ENCODE measurements at places on chromosomes 12 and 14.

- no peak for DNase-seq
Measured at GRCh38 chr12:86837246-86837645, 581.1 kb upstream of the MGAT4C start.

DNA sequence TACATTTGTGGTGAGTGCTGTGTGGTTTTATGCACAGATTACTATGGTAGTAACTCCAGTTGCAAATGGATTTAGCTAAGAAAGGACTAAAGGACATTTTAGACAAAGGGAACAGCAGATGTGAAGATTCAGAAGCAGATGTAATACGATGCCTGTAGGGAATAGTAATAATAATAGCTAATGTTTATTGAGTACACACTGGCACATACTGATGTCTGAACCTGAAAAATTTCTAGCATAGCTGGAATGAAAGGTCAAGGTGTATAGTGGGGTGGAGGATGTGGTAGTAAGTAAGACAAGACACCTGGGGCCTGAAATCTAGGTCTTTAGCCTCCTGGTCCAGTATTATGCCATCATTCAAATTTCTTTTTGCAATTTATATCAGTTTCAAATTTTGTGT is 54.3 kb upstream of the LRTM2 start:
- DNase-seq: no peak

DNA sequence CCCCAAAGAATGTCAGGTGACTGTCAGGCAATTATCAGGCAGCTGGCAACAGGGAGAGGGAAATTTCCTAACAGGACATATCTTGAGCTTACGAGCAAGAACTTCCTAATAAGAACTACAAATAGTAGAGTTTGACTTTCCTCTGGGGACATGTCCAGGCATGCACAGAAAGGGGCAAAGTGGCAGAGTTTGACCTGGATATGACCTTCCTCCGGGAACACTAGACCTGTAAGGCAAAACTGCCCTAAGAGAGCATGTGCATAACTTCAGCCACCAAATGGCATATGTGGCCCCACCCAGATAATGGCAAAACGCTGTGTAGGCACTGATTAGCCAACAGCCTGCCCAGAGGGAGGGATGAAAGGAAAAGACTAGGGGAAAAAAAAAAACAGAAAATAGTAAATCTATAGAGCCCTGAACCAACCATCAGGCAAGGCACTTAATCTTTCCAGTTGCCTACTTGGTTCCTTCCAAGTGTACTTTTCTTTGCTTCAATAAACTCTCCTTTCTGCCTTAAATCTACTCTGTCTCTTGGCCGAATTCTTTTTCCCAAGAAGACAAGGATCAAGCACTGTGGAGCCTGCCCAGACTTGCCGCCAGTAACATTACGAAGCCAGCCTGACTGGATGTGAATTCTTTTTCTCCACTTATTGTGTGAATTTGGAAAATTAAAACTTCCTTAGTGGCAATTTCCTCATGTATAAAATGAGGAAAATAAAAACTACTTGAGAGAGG is 164.1 kb downstream of the SPTSSA start:
- DNase-seq: no peak

- no peak for DNase-seq
Measured at GRCh38 chr12:39572551-39572950, 47.1 kb downstream of the ABCD2 start.

DNA sequence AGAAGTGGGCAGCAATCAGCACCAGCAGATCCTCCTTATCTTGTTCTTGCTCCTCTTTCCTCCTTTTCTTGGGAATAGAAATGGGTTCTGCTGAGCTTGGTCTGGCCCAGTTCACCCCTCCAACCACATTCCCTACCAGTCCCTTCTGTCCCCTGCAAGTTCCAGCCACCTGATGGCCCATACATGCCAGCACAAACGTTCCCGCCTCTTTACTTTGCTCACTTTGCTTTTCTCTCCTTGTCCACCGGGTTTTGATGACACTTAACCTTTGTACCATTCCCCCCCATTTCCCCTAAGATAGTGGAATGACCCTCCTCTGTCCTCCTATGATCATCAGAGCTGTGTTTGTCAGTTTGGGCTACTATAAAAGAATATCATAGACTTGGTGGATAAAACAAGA is 23.4 kb upstream of the EML1 start:
- no peak for DNase-seq

DNA sequence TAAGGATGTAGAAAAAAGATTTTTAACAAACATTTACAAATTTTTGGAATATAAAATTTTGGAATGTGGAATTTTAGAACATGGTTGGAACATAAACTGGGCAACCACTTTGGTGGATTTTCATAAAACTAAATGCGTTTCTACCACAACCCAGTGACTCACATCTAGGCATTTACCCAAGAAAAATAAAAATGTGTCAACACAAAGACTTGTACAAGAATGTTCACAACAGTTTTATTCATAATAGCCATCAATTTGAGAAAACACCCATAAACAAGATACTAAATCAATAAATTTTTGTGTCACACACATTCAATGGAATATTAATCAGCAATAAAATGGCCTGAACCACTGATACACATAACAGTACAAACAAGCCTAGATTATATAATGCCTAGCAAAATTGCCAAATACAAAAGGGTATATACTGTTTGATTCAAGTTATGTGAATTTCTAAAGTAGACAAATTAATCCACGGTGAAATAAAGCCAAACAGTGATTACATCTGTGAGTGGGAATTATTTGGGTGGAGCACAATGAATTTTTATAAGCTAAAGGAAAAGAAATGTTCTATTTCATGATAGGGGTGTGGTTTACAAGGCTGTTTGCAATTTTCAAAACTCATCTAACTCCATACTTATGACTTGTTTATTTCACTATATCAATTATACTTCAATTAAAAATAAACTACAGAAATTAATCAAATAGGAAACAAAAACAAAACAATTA is 415.2 kb upstream of the OR4E1 start:
- no peak for DNase-seq

DNA sequence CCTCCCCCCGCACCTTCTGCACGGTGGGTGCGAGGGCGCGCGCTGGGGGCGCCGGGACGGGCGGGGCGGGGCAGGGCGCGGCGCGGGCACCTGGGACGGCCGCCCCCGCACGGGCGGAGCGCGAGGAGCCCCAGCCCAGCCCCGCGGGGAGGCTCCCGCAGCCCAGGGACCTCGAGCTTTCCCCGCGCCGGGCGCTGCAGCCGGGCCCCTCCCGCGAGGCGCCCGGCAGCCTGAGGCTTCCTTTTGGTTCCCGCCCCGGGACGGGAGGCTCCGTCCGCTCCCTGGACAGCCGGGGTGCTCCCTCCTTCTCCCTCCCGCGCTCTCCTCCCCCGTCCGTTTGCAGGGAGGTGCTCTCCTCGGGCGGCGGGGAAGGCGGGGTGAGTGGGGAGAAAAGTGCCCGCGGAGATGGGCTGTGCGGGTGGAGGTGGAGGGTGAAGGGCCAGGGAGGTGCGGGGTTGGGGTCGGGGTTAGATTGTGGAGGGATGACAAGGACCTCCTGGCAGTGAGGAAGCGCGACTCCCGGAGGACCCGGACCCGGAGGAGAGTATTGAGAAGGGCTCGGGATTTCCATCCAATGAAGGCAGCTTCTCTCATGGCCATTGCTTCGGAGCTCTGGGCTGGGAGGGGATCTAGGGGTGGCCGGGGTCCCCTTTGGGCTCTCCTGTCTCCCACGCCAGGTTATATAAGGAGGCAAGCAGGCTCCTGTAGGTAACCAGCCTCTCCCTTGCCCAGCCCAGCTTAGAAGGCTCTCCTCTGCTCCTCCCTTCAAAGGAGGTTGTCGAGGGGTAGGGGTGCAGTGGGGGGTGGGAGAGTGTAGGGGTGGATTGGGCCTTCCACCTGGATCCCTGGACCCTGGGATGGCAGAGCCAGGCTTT is 645 bp downstream of the JDP2 start:
- no peak for DNase-seq

DNA sequence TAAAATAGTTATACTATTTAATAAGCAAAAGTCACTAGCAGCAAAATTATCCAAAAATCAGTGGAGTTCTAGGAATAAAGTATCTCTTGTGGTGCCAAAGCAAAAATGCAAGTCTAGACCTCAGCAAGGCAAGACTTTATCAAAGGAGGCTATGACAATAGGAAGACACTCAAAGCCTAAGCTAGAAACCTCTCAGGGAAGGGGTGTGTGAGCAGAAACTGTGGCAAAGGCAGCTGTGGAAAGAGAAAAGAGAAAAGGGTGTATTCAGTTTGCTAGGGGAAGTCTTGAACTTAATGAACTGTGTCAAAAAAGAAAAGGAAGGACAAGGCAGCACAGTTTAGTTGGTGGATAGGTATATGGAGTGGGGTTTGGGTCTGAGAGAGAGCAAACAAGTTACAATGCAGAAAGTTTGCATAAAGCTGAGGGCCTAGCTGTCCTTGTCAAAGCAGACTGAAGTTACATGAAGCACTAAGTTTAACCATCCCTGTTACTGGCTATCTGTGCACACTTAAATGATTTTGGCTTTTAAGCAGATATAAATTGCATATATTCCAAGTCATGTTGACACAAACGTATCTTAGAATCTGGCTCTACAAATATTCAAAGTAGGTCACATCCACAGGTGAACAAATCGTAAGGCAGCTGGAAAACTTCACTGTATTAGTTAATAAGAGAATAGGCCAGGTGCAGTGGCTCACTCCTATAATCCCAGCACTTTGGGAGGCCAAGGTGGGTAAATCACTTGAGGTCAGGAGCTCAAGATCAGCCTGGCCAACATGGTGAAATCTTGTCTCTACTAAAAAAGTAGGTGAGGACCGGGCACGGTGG is 31.0 kb upstream of the AMN1 start:
- no peak for DNase-seq

Measured in HuH-7 (cell line).